Pulmonary artery endothelial cell (primary cell): ENCODE measurements at places on chromosomes 5 and 9.

- DNase-seq = no peak
Observed at GRCh38 chr5:53381-54174, 38.4 kb upstream of the PLEKHG4B start.

- DNase-seq = no peak
Observed at GRCh38 chr9:103942200-103942599, 151.9 kb upstream of the SMC2 start.

GRCh38 chr5:73126957-73127356 is 6.6 kb downstream of the TMEM171 start:
- no peak for DNase-seq

DNA sequence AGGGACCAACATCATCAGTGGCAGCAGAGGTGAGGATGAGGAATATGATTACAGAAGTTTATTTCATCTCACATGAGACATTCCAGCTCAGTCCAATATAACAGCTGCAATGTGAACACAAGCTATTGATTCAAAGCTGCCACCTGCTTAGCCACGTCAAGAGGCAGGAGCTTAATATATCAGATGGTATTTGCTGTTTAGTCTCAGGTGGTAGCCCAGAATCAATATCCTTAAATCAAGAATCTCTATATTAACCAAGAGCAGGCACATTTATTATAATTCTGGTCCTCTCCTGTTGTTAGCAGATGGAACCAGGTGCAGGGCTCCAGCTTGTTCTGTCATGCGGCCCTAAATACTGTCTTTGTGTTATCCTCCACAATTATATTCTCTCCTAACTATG is 431.6 kb downstream of the ICE1 start:
- DNase-seq = no peak

DNA sequence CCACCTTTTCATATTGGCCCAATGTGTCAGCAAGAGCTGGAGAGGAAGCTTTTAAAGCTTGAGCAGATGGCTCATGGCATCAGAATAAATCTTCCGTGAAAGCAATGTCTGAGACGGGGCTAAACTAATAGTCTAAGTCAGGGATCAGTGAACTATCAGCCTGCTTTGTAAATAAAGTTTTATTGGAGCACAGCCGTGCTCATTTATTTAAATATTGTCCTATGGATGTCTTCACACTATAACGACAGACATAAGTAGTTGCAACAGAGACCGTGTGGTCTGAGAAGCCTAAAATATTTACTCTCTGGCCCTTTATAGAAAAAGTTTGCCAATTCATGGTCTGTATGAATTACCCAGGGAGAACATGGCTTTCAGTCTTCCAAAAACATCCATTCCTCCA is 85.6 kb upstream of the SLC44A1 start:
- DNase-seq = no peak

GRCh38 chr5:157516006-157516405 is 56.0 kb downstream of the NIPAL4 start:
- DNase-seq = no peak

- no peak for DNase-seq
Observed at GRCh38 chr9:18675332-18675731, 201.4 kb downstream of the ADAMTSL1 start.

GRCh38 chr5:31823472-31823871 is 184.5 kb downstream of the PDZD2 start:
- no peak for DNase-seq

- no peak for DNase-seq
Observed at GRCh38 chr9:133476036-133476931, 2.6 kb downstream of the SLC2A6 start.

GRCh38 chr5:170443624-170444023 is 54.5 kb upstream of the KCNMB1 start:
- no peak for DNase-seq

DNA sequence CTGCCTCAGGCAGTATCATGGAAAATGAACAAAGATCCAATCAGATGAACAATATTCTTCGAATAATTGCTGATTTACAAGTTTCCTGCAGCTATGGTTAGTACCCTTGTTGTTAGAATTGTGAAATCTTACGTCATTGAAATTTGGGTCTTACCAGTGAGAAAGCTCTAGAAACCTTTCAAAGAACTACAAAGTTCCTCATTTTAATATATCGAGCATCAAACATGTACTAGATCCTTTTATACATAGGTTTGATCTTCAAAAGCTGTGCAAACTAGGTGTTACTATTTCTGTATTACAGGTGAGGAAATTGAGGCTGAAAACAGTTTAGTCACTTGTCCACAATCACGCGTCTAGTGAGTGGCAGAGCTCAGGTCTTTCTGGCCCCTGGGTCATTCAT is 43.7 kb upstream of the ANGPTL2 start:
- DNase-seq = no peak

- no peak for DNase-seq
Observed at GRCh38 chr9:129860653-129861446, 25.6 kb downstream of the USP20 start.

DNA sequence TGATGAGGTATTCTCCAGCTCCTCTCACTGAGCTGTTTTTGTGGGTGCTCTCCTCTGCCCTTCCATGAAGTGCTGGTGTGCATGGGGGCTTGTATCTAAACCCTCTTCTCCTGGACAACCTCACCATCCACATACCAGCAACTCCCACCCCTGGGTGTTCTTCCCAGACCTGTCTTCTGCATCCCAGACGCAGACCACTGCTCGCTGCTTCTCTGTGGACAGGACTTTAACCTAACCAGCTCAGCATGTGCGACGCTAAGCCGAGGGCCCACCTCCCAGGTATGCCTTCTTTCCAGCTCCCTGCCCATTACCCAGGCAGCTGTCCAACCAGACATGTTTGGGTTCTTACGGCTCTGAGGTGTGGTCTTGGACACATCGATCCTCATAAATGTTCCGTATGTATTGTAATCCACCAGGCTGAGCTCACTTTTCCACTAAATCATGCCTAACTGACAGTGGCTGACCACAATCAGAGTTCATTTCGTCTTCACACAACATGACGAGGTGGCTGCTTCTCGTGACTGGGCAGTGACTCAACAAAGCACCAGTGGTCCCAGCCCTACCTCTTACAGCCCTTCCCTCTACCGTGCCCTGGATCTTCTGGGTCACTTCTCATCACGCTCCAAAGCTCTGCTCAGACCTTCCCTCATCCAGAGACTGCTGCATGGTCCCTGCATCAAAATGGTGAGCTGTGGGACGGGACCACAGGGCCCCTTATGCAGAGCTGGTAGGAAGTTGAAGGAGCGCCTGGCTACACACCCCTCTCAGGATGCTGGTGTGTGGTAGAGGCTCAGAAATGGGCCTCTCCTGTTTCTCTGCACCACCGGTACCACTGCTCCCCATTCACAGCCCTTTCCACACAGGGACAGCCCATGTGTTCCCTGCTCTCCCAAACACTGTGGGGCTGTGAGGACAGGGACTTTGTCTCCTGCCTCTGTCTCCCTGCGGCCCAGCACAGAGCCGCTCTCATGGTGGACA is 9.6 kb upstream of the PTGES2 start:
- DNase-seq = no peak

DNA sequence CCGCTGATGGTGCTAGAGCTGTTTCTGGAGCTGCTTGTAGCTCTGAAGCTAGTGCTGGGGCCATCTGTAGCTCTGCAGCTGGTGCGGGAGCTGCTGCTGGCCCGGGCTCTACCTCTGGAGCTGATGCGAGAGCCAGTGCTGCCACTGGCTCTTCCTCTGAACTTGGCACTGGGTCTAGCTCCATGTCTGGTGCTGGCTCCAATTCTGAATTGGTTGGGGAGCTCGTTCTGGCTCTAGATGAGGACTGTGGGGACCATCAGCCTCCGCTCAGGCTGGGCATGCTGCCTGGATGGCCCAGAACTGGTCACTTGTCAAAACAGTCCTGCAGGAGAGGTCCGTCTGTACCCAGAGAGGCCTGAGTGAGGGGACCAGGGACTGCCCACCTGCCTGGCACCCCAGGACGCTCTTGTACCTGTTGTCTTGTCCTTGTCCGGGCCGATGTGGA is 21.5 kb downstream of the OBP2B start:
- DNase-seq = no peak

DNA sequence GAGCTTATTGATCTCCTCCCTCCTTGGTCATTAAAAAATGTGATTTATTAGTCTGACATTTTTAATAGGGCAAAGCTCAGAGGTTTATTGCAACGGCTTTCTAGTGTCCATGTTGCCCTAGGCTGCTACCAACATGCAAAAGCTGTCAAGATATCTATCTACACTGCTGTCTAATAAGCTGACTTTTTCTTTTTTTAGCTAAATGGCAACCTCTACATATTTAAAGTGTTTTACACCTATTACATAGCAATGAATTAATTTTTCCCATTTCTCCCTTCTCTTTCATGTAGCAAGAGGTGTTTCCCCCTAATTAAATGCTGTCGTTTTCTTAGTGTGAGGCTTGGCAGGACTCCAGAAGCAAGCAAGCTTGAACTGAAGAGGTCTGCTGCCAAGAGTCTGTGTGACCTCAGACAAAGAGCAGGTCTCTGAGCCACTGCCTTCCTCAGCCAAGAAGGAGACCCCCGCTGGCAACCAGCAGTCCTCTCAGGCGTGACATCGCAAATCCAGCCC is 79.4 kb downstream of the GAS1 start:
- no peak for DNase-seq

DNA sequence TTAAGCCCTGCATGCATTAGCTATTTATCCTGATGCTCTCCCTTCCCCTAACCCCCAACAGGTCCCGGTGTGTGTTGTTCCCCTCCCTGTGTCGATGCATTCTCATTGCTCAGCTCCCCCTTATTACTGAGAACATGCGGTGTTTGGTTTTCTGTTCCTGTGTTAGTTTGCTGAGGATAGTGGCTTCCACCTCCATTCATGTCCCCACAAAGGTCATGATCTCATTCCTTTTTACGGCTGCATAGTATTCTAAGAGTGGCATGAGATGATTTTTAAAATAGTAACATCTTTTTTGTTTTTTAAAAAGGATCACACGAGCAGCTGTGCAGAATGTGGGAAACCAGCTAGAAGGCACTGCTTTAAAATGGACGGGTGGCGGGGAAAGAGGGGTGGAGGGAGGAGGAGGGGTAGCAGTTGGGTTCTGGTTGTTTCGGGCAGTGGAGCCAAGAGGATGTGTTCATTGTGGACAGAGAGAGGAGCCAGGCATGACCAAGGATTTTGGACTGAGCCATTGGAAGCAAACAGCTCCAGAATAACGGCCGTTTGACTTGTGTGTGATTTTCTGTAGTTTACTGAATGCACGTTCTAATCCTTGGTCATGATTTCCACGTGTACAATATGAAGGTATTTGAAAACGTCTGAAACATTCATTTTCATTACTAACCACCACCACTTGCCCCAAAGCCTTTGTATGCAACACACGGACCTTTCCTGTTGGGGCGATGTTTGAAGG is 1.7 kb upstream of the TENT4A start:
- no peak for DNase-seq

GRCh38 chr9:92377876-92378275 is 26.5 kb downstream of the OGN start:
- no peak for DNase-seq

GRCh38 chr5:29114331-29114768 is 2076.0 kb upstream of the CDH9 start:
- DNase-seq = no peak

GRCh38 chr5:156435101-156435500 is 108.1 kb downstream of the SGCD start:
- DNase-seq = no peak

- DNase-seq = no peak
Observed at GRCh38 chr5:170301149-170301548, 3.6 kb upstream of the LCP2 start.

DNA sequence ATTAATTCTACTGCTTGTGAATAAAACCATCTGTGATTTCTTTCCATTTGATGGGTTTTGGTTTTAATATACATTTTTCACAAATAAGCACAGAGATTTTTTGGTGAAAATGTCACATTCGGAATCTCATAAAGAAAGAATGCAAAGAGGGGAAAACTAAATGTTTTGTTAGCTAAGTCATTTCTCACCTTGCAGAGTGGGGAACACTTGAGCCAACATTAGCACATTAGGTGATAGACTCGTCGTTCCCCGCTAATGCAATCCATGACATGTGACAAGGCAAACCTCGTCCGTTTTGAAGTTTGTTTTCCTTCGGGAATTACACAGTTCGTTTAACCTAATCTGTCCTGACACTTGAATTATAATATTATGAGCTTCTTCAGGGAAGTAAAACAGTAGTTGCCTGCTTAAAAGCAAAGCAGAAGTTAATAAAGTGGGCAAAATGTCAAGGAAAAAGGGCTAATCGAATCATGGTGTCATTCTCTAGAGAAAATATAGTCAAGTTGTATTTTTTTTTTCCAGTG is 95.8 kb upstream of the LMX1B start:
- DNase-seq = no peak

DNA sequence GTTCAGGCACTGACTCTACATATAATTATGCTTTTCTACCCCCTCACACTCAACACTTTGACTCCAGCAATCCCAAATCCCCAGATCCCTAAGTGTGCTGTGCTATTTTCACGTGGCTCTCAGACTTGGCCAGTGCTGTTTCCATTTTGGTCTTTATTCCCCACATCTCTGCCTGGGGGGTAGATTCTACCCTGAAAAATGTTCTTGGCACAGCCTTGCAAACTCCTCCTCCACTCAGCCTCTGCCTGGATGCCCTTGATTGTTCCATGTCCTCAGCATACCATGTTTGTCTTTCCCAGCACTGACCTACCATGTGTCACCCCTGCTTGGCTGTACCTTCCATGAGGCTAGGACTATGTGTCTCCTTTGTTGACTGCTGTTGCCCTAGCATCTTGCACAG is 43.0 kb downstream of the FXN start:
- no peak for DNase-seq

DNA sequence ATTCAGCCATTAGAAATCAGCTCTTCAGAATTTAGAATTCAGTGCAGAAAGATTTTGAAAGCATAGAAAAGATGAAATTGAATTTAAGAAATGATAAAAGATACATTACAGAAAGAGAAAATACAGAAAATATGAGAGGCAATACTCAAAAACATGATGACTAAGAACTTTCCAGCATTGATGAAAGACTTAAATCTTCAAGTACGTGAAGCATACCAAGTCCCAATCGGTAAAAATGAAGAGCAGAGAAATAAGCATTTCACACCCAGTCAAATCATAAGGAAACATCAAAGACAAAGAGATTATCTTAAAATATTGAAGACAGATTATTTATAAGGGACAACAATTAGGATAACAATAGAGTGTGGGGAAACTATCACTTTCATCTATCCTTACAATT is 35.1 kb downstream of the MUSK start:
- DNase-seq = no peak

- no peak for DNase-seq
Observed at GRCh38 chr5:167561796-167562195, 729.6 kb upstream of the WWC1 start.

GRCh38 chr9:137373611-137373980 is 49.4 kb downstream of the EXD3 start:
- no peak for DNase-seq

GRCh38 chr9:350384-350783 is 135.7 kb downstream of the DOCK8 start:
- no peak for DNase-seq

GRCh38 chr9:109967651-109968642 is 187.9 kb downstream of the PALM2AKAP2 start:
- DNase-seq = peak; percentile 19

DNA sequence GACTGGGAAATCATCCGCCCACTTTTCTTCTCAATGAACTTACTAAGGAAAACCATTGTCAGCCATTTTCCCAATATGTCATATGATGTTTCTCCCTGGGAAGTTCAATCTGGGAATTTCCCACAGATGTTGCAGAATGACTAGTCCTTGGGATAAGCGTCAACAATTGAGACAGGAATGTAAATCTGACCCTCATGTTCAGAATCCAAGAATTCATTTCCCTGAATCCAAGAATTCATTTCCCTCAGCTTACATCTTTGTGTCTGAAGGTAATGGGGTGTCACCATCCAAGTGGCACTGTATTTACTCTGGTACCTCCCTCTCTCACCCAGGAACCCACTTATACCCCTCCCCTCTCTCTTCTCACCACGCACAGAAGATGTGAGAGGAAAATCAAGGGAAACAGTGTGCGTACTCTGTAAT is 7.4 kb downstream of the KLF9 start:
- DNase-seq = peak; percentile 82
